Gastrocnemius medialis (tissue), 4 donors: ENCODE measurements at places on chromosomes 16 and 17. TPM values are rescaled to one million over a fixed set of nuclear protein-coding genes. Genes with fewer than 3 reads are reported as not detected.
A peak's percentile ranks its signal among the peaks of the same experiment; 100 is the strongest.

Gene PIK3R6
- total RNA-seq = 0.24 TPM

Gene CIBAR2
- total RNA-seq = not detected

Gene CCL23
- not detected for total RNA-seq

GRCh38 chr17:43351691-43352090 is 47.1 kb upstream of the ARL4D start:
- H3K36me3 ChIP-seq = no peaks in the 10 kb centered on the region
- H3K4me3 ChIP-seq = no peak overlapping the region
- peaks cover 41% of the 10 kb centered on the region for H3K4me1 ChIP-seq
- no peak for DNase-seq

Gene SOST
- not detected for total RNA-seq

Gene ENGASE
- 14.2 TPM for total RNA-seq

- peaks cover 20% of the 10 kb centered on the region for H3K4me1 ChIP-seq
- H3K27me3 ChIP-seq = no peaks in the 10 kb centered on the region
- peak; percentile 25 for DNase-seq
Measured at GRCh38 chr17:74770498-74771318, 5.4 kb downstream of the NAT9 start.

Gene SPNS3
- total RNA-seq = not detected

GRCh38 chr16:606656-607307 is 16.9 kb downstream of the RAB40C start:
- H3K4me3 ChIP-seq = no peak overlapping the region
- DNase-seq = no peak
- no peaks in the 10 kb centered on the region for H3K27me3 ChIP-seq
- H3K4me1 ChIP-seq = peaks cover 11% of the 10 kb centered on the region
- H3K36me3 ChIP-seq = no peaks in the 10 kb centered on the region
- H3K27ac ChIP-seq = no peak overlapping the region

DNA sequence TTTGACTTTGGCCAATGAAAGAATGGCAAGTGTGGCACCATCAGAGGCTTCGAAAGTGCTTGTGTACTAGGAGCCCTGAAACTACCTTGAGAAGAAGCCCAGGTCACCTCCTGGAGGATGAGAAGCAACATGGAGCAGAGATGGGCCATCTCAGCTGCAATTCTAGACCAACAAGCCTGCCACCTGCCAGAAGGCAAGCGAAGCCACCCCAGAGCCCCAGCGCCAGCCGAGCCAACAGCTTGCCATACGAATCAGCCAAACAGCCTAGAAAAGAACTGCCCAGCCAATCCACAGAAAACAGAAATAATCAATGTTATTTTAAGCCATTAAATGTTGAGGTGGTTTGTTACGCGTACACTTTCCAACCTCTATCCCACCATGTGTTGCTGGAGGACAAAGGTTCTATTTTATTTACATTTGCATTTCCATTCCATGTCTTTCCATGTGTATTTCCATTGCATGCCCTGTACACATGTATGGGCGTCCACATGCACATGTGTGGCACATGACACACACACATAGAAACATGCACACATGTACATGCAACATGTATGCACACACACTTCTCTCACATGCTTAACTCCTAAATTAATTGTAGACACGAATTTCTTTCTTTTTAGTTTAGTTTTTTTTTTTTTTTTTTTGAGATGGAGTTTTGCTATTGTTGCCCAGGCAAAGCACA is 144.3 kb upstream of the TNRC6C start:
- H3K4me1 ChIP-seq = peaks cover 20% of the 10 kb centered on the region
- no peaks in the 10 kb centered on the region for H3K36me3 ChIP-seq
- H3K27ac ChIP-seq = no peak overlapping the region
- H3K27me3 ChIP-seq = no peaks in the 10 kb centered on the region
- H3K4me3 ChIP-seq = no peak overlapping the region

- peaks cover 61% of the 10 kb centered on the region for H3K4me1 ChIP-seq
- no peak overlapping the region for H3K4me3 ChIP-seq
- peak overlapping the region; percentile 48 for H3K27ac ChIP-seq
- no peaks in the 10 kb centered on the region for H3K36me3 ChIP-seq
- no peaks in the 10 kb centered on the region for H3K27me3 ChIP-seq
- no peak for DNase-seq
Measured at GRCh38 chr17:4247971-4248388, 15.8 kb downstream of the ANKFY1 start.

DNA sequence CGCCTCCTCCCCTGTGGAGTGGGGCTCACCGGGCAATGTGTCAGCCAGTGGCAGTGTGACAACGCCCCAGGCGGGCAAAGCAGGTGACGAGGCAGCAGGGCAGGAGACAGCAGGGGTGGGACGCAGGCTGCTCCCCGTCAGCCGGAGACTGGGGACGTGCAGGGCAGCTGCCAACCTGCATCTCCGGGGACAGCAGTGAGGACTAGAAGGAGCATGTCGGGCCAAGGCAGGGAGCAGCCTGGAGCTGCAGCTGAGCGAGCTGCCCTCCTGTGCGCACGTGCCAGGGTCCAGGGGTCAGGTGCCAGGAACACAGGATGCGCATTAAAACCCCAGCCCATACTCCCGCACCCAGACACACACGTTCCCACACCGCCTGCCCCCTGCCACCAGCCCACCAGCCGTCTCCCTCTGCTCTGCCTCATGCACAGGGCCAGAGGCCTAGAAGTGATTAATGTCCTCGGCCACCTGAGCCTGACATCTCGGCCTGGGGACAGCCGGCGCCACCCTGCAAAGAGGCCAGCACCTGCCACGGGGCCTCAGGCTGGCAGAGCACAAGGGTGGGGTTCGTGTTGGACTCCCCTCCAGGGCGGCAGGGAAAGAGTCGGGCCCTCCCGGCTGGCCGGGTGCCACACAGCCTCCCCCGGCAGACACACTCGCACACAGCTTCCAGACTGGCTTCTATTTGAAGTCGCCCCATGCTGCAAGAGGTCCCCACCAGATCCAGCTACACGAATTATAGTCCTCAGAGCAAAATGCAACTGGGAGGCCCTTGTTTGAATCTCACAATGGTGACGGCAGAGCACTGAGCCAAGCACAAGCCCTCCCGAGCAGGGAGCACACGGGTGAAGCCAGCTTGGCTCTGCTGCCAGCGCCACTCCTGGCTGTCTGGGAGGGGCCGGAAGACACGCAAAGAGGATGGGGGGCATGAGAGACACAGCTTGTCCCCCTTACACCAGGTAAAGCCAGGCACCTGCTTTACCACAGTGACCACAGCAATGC is 90.4 kb downstream of the RBFOX3 start:
- no peak overlapping the region for H3K4me3 ChIP-seq
- no peaks in the 10 kb centered on the region for H3K4me1 ChIP-seq
- H3K27ac ChIP-seq = no peak overlapping the region
- H3K27me3 ChIP-seq = peaks cover 48% of the 10 kb centered on the region
- H3K36me3 ChIP-seq = no peaks in the 10 kb centered on the region

DNA sequence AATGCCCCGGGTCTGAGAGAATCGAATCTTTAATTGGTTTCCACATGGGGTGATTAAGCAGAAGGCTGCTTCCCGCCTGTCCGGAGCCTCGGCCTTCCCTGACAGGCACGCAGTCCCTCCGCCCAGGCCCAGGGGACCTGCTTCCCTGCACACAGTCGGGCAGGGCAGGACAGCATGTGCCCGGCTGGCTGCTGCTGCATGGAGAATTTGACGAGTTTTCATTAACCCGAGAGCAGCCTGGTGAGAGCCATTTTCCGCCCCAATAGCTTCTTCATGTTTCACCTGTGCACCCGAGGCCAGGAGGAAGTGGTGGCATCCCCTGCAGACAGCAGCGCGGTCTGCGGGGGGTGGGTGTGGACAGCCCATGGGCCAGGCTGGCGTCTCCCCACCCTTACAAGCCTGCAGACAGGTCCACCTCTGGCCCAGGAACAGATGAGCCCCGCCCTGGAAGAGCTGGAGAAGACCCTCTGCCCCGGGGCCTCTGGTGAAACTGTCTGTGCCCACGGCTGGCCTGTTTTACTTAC is 67.0 kb downstream of the KLHDC4 start:
- H3K27ac ChIP-seq = no peak overlapping the region
- no peaks in the 10 kb centered on the region for H3K27me3 ChIP-seq
- no peaks in the 10 kb centered on the region for H3K36me3 ChIP-seq
- no peaks in the 10 kb centered on the region for H3K4me1 ChIP-seq
- DNase-seq = no peak
- H3K4me3 ChIP-seq = no peak overlapping the region

DNA sequence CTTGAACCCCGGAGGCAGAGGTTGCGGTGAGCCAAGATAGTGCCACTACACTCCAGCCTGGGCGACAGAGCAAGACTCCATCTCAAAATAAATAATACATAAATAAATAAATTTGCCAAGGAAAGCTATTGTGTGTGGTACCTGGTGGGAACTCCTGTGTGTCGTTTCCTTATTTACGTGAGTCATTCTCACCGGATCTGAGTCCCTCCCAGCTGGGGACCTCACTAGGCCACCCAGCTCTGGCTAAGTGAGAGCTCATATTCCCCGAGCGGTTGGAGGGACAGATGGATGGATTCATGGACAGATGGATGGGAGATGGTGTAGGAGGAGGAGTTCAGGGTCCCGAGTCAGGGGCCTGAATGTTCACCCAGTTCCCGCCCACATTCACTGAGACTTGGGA is 22.9 kb upstream of the C1QL1 start:
- DNase-seq = no peak
- no peak overlapping the region for H3K27ac ChIP-seq
- H3K27me3 ChIP-seq = peaks cover 5% of the 10 kb centered on the region
- no peak overlapping the region for H3K4me3 ChIP-seq
- no peaks in the 10 kb centered on the region for H3K36me3 ChIP-seq

DNA sequence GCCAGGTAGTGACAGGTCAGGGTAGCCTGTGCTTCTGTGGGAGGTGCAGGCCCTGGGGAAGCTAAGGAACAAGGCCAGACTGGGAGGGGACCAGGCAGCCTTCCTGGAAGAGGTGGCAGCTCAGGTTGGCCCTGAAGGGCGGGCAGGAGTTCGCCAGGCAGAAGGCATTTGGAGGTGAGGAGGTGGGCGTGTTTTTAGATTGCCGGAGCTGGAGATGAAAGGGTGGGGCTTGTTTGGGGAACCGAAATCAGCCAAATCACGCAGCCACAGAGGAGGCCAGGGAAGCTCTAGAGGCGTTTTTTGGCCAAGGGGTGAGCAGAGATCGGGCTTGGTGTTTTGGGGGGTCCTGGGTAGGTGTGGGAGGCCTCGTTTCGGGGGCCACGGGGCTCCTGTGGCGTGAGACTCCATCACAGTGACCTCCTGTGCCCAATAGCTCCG is 7.6 kb downstream of the ADCY7 start:
- no peaks in the 10 kb centered on the region for H3K36me3 ChIP-seq
- no peaks in the 10 kb centered on the region for H3K4me1 ChIP-seq
- DNase-seq = no peak
- no peak overlapping the region for H3K4me3 ChIP-seq

GRCh38 chr16:76665571-76666275 is 388.5 kb downstream of the CNTNAP4 start:
- H3K4me1 ChIP-seq = no peaks in the 10 kb centered on the region
- no peaks in the 10 kb centered on the region for H3K36me3 ChIP-seq
- DNase-seq = no peak
- H3K4me3 ChIP-seq = no peak overlapping the region
- no peak overlapping the region for H3K27ac ChIP-seq
- H3K27me3 ChIP-seq = no peaks in the 10 kb centered on the region

DNA sequence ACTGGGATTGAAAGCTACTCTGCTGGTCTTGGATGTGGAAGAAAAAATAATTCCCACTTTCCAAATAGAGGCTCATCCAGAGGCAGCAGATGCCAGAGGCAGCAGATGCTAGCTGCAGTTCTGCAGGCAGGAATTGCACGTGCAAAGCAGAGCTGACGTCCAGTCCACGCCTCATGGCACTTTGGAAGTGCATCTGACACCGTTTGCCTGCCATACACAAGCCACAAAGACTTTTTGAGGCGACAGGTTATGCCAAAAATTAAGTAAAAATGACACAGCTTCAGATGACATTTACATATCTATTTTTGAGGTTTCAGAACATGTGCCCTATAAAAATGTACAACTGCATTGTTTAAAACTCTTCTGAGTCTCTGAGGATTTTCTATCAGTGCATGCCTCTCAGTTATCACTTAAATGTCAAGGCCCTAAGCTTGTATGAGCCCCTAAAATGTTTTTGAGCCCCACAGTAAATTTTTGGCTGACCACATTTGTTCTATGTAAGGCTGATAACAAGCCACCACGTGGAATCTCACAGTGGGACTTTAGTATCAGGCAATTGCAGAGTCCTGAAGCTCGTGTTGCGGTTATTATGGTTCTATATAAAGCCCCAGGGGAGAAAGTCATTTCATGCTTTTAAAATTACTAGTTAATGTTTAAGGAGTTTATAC is 239.2 kb downstream of the PRKCA start:
- H3K27me3 ChIP-seq = no peaks in the 10 kb centered on the region
- no peaks in the 10 kb centered on the region for H3K4me1 ChIP-seq
- H3K4me3 ChIP-seq = no peak overlapping the region
- DNase-seq = no peak
- no peaks in the 10 kb centered on the region for H3K36me3 ChIP-seq

DNA sequence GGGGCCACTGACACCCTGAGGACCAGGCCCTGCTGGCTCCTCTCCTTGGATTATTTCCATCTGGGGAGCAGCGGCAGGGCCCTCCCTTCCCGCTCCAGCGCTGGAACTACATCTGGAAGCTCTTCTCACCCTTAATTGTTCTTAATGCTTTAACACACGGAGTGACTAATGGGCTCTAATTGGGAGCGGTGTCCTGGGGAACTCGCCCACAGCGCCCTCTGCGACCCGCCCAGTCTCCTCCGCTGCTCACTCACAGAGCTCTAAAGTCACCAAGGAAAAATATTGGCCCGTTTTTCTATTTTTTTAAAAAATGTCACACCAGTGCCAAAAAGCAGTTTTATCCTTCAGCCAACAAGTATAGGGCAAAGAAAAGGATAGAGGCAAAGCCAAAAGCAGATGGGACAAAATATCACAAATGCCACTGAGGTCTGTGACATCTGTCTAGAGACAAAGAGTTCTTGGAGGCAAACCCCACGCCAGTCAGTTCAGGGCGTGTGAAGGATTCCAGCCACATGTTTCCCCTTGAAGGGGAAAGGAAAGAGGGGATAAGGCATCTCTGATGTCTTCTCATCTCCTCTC is 134.7 kb downstream of the RBFOX3 start:
- no peak overlapping the region for H3K27ac ChIP-seq
- no peak overlapping the region for H3K4me3 ChIP-seq
- no peaks in the 10 kb centered on the region for H3K36me3 ChIP-seq
- peaks cover 30% of the 10 kb centered on the region for H3K27me3 ChIP-seq

GRCh38 chr17:75249564-75249963 is 11.8 kb downstream of the GGA3 start:
- no peaks in the 10 kb centered on the region for H3K27me3 ChIP-seq
- peak overlapping the region; percentile 49 for H3K27ac ChIP-seq
- DNase-seq = no peak
- no peaks in the 10 kb centered on the region for H3K36me3 ChIP-seq
- H3K4me1 ChIP-seq = peaks cover 18% of the 10 kb centered on the region
